Camera-type eye (tissue), 1 donor: ENCODE measurements at places on chromosomes 5 and 9. TPM values are rescaled to one million over a fixed set of nuclear protein-coding genes. Genes with fewer than 3 reads are reported as not detected.

Gene ARSI
- 23.5 TPM for total RNA-seq

Gene FABP6
- total RNA-seq: not detected

Gene ZNF618
- 29.5 TPM for total RNA-seq

Gene RANBP17
- total RNA-seq: 62.1 TPM

Gene HCN1
- 31.2 TPM for total RNA-seq

Gene SPINK13
- not detected for total RNA-seq

Gene TEK
- total RNA-seq: 20.5 TPM

Gene EGFLAM
- total RNA-seq: 75.3 TPM

Gene CDH6
- 36.2 TPM for total RNA-seq

Gene CHSY3
- total RNA-seq: 25.1 TPM

Gene NR4A3
- 5.1 TPM for total RNA-seq

Gene MAST4
- total RNA-seq: 25.5 TPM

Gene BTNL3
- not detected for total RNA-seq

Gene TMEM215
- total RNA-seq: 52.2 TPM

Gene RAD23B
- 93.0 TPM for total RNA-seq

Gene SLC6A19
- total RNA-seq: 0.27 TPM

Gene PANK3
- total RNA-seq: 95.7 TPM

Gene NXNL2
- 2.4 TPM for total RNA-seq

Gene CDH9
- total RNA-seq: 1.6 TPM

Gene GRM6
- 38.8 TPM for total RNA-seq

Gene NPR2
- 30.7 TPM for total RNA-seq
